BJ (cell line): ENCODE measurements at places on chromosomes 1 and 21. TPM values are rescaled to one million over a fixed set of nuclear protein-coding genes. Genes with fewer than 3 reads are reported as not detected.

DNA sequence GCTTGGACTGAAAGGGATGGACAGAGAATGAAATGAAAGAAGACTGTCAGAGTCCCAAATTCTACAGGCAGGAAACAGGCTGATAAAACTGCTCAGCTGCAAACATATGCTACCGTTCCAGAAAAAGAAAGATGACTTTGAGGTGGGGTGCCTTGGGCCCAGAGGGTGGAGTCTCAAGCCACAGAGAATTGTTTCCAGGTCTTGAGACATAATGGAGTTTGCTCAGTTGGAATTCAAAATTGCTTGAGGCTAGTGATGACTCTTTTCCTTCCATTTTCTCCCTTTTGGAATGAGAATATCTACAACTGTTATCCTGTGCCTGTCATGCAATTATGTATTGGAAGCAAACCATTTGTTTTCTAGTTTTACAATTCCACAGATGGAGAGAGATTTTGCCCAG is 23.6 kb upstream of the PSEN2 start:
- peak; percentile 43 for DNase-seq

- DNase-seq, result peak; percentile 44
Measured at GRCh38 chr1:22808676-22809483, 98.2 kb downstream of the EPHB2 start.

DNA sequence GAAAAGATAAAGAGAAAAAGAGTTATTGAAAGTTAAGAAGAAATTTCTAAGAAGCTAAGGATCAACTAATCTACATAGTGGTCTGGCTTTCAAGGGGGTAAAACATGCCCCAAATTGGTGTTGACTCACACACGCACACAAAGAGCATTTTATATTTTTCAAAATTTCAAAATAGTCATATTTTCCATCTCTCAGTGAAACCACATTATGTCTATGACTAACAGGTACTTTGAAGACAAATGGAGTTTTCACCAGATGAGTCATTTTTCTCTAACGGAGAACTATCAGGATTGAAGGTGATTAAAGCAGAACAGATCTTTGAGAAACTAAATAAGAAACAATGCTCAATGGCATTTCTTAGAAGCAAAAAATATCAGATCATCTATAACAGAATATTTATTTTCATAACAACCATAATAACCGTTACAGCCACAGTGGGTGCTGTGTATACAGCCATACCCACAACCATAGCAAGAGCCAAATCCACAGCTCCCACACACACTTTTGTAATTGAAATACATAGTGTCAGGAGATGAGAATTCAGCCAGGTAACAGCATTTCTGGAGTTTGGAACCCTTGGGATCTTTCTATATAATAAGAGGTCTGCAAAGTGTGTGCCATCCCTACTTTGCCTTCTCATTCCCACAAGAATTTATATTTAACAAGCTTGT is at the start of gene KRTAP21-3:
TSS of gene KRTAP21-3 (minus strand) at position 539 of the 671 bp plus-strand sequence. CDS start at position 521, 18 bp downstream.
- no peak for DNase-seq

KRTAP21-2 gene
- polyA plus RNA-seq, result not detected in 2 replicates

BEND5 gene
- polyA plus RNA-seq, result not detected in 2 replicates

DNALI1 gene
- 3.8 and 5.5 TPM in 2 replicates for polyA plus RNA-seq

ZNF692 gene
- polyA plus RNA-seq, result 13.1 and 19.5 TPM in 2 replicates
